ENCODE measurements at places on chromosomes 12 and 14. TPM values are rescaled to one million over a fixed set of nuclear protein-coding genes. Genes with fewer than 3 reads are reported as not detected.

- no peak for DNase-seq
Measured at GRCh38 chr14:24712374-24712773, 78.4 kb upstream of the GZMB start.

- DNase-seq = no peak
Measured at GRCh38 chr12:30138483-30138882, 354.7 kb upstream of the TMTC1 start.

DNA sequence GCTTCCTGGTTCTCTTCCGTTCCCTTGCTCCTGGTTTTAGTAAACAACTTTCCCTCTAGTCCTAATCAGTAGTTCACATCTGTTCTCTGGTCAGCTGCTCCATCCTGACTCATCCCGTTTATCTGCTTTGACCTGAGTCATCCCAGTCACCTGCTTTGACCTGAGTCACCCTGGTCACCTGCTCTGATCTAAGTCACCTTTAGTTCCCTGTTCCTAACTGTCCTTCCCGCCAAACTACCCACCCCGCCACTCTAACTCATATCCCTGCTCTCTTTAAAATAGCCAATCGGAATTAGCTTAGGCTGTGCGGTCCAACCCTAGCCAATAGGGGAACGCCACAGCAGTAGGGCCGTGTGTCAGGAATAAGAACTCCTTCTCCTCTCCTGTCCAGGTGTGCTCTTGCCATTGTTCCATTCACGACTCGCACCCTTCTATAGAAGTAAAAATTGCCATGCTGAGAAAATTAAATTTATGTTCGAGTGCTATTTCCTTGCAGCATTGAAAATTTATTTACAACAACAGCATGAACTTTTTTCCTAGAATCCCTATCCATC lies 3.1 kb upstream of the ANKRD33 start:
- DNase-seq = no peak

DNA sequence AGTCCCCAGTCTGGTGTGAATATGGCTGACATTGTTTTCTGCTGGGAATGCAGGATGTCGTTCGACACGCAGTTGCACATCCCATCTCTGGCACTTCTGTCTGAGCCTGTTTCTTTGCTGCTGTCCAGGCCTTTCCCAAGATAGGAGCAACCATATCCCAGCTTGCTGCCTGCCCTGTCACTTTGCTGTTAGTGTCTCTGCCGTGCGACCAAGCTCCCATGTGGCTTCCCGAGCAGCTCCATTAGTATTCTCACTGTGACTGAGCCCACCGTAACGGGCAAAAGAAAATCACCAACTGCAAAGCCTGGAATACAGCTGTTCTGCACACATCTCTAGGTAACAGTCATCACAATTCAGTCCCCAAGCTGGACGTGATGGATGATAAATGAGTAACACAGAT lies 66.0 kb upstream of the CPSF6 start:
- DNase-seq = no peak

Gene WNT1
- total RNA-seq = 5.6 TPM

Data from CD8-positive, alpha-beta T cell (primary cell).